ENCODE measurements at places on chromosomes 1 and 21. TPM values are rescaled to one million over a fixed set of nuclear protein-coding genes. Genes with fewer than 3 reads are reported as not detected.

DNA sequence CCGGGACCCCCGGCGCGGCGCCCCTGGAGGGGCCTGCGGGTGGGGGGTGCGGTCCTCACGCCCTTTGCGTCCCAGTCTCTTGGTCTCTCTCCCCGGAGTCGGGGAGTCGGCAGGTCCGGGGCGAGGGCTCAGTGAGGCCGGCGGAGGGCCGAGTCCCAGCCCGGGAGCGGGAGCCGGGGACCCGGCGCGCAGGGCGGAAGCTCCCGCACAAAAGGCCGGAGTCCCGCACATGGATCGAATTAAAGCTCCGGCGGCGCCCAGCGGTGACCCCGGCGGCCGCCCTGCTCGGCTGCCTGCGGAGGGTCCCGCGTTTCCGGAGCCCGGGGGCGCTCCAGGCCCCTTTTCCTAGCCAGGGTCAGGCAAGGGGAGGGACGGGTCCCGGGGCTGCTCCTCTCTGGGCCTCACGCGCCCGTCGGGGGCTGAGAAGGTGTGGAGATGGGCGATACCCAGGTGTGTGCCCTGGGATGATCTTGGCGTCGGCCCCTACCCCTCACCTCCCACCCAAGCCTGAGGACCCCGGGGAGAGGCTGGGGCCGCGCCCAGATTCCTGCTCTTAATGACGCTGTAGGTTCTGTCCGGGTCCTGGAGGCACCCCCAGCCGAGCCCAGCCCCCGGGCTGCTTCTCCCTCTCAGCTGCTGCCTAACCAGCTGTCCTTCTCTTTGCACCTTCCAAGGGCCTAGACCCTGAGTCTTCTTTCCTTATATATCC is 512 bp downstream of the FBLIM1 start:
- no peak for DNase-seq

GRCh38 chr1:163562355-163562754 is 240.6 kb downstream of the NUF2 start:
- no peak for DNase-seq

- no peak for DNase-seq
Measured at GRCh38 chr1:7508052-7508933, 262.8 kb upstream of the VAMP3 start.

GRCh38 chr1:51296383-51297357 is 33.7 kb downstream of the TTC39A start:
- peak; percentile 92 for DNase-seq

- no peak for DNase-seq
Measured at GRCh38 chr1:205576011-205576410, 55.8 kb downstream of the ELK4 start.

GBP7 gene
- total RNA-seq, result 27.8 TPM

DNA sequence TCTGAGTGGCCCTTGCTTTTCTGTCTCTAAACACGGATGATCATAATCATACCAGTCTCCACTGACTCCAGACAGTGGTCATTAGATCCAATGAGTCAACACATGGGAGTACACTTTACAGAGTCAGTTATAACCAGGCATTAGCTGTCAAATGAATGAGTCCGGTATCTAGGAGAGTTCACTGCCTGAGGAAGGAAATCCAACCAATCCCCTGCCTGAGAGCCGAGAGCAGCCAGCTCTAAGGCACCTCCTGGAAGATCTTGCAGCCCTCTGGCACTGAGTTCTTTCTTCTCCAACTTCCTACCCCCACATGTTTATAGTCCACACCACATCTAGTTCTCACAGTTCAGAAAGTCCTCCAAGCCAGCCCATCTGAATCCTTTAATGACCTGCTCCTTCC is 29.4 kb upstream of the RBM15 start:
- no peak for DNase-seq

DNA sequence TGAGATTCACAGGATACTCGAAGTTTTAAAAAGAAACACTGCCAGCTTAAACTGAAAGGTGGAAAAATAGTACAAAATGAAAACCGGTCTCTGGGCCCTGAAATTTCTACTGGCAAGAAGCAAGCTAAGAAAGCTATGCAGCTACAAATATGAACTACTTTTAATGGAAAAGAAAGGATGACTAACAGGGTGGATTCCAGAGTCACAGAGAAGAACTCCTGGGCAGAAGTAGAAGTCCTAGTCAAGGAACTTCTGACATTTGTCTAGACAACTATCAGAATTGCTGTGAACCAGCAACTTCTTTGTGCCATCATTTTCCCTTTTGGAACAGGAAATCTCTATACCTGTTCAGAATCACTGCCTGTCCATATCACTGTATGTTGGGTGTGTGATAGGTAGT is 38.1 kb downstream of the CD160 start:
- DNase-seq, result no peak

ZBTB8B gene
- total RNA-seq, result not detected

CFHR3 gene
- total RNA-seq, result 64.2 TPM

DNA sequence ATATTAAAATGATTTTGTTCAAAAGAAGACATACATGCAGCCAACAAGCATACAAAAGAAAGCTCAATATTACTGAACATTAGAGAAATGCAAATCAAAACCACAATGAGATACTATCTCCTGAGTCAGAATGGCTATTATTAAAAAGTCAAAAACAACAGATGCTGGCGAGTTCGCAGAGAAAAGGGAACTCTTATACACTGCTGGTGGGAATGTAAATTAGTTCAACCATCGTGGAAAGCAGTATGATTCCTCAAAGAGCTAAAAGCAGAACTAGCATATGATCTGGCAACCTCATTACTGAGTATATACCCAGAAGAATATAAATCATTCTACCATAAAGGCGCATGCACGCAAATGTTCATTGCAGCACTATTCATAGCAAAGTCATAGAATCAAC is 126.0 kb upstream of the HMCN1 start:
- DNase-seq, result no peak

S100A7 gene
- total RNA-seq, result not detected

Measured in liver (tissue), 10 donors.